ENCODE measurements at places on chromosomes 11 and 22.

- no peak for DNase-seq
Observed at GRCh38 chr22:46058091-46058420, 81.1 kb upstream of the WNT7B start.

- no peak for DNase-seq
Observed at GRCh38 chr11:75147191-75147874, 3.6 kb upstream of the SLCO2B1 start.

DNA sequence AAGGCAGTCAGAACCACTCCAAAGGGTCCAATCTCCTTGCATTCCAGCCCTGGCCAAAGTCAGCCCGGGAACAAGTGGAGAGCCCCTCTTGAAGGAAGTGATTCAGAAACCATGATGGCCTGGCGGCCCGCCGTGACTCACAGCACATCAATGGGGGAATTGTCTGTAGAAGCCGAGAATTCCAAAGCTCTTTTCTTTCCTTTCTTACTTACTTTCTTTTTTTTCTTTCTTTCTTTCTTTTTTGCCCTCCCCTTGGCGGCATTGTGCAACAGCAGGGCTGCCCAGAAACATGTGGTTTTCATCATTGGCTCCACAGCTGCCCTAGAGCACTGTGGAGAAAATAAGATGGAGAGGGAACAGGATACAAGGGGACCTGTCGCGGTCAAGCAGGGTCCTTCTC, 140.2 kb upstream of the TIMP3 start:
- no peak for DNase-seq

GRCh38 chr11:12540913-12541582, 133.2 kb upstream of the TEAD1 start:
- DNase-seq: no peak

- DNase-seq: no peak
Observed at GRCh38 chr11:72232260-72233055, 7.9 kb downstream of the INPPL1 start.

- DNase-seq: no peak
Observed at GRCh38 chr22:45768490-45768889, 96.9 kb downstream of the ATXN10 start.

- no peak for DNase-seq
Observed at GRCh38 chr11:105489446-105489845, 120.4 kb upstream of the GRIA4 start.

GRCh38 chr22:25511725-25512124, 52.8 kb upstream of the GRK3 start:
- no peak for DNase-seq

DNA sequence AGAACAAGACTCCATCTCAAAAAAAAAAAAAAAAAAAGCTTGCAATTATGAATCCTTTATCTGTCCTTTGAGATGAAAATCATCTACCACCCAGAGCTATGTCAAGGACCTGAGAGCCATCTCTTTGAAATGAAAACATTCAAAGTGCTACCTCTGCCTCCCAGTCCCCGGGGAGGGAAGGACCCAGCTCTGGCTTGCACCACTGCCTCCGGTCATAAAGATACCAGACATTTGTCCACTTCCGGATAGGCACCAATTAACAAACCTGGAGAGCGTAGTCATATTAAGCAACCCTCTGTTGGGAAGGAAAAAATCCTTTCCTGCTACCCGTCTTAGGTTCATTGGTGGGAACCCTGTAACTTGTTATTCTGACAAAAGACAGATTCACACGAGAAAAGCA, 98.6 kb downstream of the ARHGAP8 start:
- DNase-seq: no peak

GRCh38 chr22:34800260-34800980, 265.5 kb upstream of the ISX start:
- no peak for DNase-seq

DNA sequence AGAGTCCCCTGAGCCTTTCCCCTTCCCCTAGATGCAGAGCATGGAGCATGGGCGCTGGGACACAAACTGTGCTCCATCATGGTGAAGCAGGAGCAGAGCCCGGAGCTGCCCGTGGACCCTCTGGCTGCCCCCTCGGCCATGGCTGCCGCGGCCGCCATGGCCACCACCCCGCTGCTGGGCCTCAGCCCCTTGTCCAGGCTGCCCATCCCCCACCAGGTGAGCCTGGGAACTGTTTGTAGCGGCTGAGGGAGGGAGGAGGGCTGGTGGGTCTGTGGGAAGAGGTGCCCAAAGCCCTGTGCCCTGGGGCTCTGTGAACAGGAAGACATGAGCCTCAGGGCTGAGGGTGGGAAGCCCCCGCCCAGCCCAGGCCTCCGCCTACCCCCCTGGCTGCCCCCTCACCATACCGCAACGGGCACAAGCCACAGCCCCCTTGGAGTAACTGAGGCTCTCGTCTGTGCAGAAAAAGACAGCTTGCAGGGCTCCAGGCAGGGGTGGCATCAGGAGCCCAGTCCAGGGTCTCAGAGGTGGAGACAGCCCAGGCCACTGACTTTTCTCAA, 30.4 kb downstream of the CREB3L1 start:
- no peak for DNase-seq

- DNase-seq: no peak
Observed at GRCh38 chr11:69637941-69638871, 2.8 kb upstream of the CCND1 start.

GRCh38 chr11:79160791-79161403, 279.9 kb downstream of the TENM4 start:
- no peak for DNase-seq

DNA sequence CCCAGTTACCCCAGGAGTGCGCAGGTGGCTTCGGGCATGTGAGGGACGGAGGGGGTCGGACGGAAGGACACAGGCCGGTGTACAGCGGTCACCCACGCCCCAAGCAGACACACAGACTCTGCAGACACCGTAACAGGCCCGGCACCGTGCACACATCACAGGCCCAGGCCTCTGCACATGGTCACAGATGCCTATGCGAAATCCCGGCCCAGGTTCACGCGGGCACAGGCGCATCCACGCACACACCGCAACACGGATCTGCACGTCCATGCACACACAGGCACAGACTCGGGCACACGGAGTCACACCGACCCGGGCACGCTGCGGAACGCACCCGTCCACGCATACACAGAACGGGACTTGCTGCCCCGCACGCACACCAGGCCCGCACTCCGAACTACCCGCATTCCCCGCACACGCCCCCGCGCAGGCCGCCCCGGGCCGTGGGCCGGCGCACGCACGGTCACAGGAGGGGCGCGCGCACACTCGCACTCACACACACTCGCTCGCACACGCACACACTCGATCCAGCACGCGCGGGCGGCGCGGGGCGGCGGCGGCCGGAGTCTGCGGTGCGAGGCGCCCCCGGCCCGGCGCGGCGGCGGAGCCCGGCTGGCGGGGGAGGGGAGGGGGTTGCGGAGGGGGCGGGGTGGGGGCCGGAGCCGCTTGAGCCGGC, at the start of gene MGAT3:
Gene MGAT3 (plus strand): TSS at position 491 of the 676 bp plus-strand sequence. CDS start 30,336 bp downstream, outside the sequence.
- DNase-seq: no peak

DNA sequence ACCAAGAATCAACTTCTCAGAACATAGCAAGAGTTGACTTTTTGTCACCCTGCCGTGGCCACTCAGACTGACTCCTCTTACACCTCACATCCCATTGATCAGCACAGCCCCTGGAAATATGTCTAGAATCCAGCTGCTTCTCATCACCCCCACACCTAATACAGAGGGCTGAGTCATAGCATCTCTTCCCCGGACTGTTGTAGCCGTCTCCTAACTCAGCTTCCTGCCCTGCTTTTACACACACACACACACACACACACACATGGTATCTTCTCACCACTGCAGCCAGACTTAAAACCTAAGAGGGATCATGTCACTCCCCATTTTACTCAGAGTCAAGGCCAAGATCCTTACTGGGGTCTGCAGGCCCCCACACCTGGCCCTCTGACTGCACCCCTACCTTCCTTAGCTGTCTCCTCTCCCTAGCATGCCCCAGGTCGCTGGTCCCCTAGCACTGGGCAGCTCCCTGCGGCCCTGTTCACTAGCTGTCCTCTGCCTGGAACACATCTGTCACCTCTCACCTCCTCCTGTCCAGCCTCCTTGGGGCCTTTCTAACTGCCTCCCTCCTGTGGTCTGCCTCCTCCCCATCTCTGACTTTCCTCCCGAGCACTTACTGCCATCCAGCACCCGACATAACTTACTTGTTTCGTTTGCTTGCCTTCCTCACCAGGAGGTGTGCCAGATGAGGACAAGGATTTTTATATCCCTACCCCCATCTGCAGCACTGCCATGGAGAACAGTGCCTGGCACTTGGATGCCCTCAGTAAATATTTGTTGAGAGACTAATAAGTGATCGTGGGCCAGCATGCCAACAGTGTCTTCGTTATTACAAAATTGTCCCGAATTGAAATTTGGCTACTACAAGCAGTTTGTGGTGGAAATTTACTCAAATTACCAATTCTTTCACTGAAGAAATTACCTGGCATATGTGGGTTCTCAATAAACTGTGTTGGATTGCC, 61.9 kb downstream of the BMAL1 start:
- DNase-seq: no peak

DNA sequence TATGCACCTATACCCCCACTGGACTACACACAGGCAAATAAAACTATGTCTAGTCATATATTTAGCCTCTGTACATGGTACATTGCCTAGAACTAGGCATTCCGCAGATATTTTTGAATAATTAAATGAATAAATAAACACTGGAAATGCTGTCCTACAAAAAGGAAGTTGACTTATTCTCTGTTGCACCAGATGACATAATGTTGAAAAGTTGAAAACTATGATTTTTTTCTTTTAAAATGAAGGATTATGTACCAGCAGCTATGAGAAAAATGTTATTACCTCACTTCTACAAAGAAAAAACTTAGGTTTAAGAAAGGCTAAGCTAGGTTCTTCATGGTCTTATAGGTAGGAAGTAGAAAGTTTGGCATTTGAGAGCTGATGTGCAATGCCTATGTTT, 856.6 kb downstream of the METTL15 start:
- no peak for DNase-seq

GRCh38 chr11:132962041-132962440, 570.3 kb downstream of the OPCML start:
- DNase-seq: no peak

DNA sequence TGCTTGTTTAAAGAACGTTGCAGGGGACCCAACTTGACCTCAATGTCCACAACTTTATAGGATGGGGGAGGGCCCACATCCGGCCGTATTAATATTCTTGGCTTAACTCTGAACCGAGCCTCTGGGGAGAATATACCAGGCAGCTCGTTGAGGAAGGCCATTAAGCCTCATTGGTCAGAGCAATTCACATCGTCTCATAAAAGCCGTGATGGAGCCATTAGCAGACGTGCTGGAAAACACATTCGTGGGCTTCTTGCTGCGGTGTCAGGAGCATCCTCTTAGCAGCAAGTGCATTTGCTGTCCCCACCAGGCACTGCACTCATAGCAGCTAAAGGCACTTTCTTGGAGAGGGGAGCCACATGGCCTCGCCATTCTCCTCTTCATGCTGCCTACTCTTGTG, 14.9 kb downstream of the DSCAML1 start:
- no peak for DNase-seq

DNA sequence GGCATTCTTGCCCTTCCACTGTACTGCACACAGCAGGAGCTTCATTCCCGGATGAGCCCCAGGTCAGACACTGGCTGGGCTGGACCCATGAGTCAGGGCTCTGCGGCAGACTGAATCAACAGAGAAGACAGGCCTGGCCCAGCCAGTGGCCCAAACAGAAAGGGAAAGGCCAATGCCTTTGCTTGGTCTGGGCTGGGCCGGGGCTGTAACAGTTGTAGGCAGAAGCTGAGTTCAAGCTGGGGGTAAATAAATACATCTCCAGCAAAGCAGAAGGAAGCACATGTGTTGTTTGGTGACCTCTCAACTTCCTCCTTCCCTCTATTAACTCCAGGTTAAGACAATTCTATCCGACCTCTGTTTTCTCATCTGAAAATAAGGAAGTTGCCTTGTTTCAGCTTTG, 1.8 kb upstream of the SMIM35 start:
- DNase-seq: no peak

GRCh38 chr11:114163229-114163631, 103.7 kb downstream of the ZBTB16 start:
- no peak for DNase-seq

DNA sequence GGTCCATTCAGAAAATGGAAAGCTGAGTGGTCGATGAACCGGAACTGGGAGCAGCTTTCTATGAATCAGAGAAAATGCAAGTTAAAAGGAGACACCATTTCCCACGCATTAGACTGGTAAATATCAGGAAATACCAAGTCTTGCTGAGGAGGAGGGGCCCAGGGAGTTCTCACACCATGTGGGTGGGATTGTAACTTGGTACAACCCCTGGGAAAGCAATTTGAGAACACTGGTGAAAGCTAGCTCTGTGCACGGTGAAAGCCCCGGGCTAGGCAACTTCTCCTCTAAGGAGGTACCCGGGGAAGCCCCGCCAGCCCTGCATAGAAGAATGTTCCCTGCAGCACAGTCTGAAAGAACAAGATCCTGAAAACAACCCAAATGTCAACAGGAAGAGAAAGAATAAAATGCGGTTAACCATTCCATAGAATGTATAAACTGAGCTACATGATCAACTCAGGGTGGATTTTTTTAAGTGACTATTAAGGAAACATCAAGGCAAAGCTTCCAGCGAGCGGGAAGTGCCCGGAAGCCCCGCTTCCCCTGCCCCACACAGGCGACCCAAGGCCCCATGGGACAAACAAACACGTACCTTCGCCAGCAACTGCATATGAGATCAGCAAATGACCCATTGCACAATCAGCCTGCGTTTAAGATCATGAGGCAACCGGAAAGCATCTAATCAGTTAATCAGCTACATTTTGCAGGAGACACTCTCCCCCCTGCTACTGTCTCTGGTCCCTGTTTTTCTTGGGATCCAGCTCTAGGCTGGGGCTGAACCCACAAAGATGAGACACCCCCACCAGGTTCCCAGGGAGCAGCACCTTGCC, 11.3 kb downstream of the SHANK2 start:
- no peak for DNase-seq

DNA sequence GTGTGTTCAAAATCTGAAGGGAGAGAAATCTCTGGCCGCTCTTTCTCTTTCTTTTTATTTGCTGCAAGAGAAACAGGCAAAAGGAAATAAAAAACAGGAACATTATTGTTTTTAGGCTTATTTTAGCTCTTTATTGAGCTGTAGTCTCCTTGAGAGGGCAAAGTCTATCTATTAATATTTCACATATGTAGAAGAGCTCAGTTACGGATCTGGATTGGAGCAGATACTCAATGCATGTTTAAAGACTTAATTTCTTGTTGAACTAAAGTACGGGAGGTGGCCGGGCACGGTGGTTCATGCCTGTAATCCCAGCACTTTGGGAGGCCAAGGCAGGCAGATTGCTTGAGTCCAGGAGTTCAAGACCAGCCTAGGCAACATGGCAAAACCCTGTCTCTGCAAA, 78.4 kb upstream of the GDPD4 start:
- DNase-seq: no peak

DNA sequence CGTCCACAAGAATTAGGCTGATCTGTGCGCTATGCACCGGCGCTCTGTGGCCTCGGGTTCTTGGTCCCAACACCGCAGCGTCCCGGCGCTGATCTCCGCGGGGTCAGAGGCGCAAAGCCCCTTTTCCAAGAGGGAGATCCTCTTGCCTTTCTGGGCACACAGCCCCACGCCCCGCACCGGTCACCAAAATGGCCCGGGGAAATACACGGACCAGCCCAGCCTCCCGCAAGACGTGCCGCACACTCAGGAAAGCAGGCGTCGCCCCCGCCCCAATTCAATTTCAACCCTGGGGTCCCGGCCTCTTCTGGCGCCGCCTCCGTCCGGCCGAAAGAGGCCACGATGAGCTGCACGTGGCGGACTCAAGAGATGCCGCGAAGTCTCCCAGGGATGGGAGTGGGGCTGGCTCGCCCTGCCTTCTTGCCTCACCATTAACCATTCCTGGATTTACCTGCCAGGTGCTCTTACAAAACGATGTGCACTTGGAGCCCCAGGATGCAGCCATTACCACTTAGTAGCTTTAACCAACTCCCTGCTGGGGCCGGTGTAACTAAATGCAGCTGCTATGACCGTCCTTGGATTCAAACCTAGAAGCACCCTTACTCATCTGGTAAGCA, 10.5 kb downstream of the PIWIL3 start:
- no peak for DNase-seq
